ENCODE measurements at places on chromosomes 5 and 9.

DNA sequence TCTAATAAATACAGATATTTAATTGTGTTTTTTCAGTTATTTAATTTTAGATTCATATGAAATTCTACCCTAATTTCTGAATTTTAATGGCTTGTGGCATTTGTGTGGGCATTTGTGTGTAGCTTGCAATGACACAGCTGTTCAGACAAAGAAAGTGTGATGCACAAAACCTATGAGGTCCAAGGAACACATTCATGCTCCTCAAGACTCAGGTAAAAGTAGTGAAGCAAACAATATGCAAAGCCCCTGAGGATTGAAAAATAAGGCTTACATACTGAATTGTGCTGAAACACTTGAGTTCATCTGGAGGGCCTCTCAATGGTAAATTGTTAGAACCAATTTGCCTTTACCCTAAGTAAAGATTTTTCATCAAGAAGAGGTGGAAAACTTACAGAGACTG lies 28.1 kb downstream of the IL7R start:
- DNase-seq: no peak

GRCh38 chr5:50697739-50698138 lies 31.3 kb downstream of the PARP8 start:
- no peak for DNase-seq

- DNase-seq: no peak
These were observed 30.5 kb downstream of the CNTFR start for GRCh38 chr9:34558919-34559623.

DNA sequence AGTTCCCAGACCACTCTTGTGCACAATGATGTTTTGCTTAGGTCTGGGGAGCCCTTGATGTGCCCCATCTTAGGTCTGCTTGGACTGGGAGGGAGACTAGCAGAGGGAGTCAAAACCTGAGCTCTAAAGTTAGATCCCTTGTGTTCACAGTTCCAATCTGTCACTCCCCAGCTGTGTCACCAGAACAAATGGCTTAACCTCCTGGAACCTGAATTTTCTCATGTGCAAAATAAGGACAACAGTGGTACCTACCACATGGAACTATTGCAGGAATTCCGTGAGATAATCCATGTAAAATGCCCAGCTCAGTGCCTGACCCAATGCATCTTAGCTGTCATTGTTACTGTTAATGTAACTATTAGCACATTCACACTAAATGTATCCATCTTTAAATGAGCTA lies 45.5 kb downstream of the GALNT10 start:
- no peak for DNase-seq

DNA sequence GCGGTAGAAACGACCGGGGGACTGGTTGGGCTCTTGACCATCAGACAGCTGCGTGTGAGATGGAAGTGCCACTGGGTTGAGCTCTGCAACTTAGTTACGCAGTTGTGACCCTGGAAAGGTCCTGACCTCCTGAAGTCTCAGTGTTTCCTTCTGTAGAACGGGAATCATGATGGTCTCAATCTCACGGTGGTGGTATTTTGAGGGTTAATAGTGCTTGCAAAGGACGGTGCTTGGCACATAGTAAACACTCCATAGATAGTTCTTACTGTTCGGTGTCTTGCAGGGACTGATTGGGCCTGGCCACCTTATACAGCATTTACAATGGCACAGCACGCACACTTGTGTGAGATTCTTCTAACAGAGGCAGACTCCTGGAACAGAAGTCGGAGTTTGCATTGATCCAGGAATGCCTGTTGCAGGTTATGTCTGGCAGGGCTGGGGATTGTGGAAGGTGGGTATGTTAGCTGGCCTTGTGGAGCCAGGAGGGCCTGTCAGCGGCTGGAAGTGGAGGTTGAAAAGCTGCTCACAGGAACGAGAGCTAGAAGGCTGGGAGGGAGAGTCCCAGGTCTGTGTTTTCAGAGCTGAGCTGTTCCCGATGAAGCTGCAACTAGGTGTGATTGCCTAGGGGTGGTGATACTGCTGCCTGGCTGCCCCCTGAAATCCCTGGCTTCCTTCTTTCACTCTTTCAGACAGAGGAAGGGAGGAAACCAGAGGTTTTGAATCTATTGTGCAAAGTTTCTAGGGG lies 962 bp upstream of the TXN start:
- no peak for DNase-seq

DNA sequence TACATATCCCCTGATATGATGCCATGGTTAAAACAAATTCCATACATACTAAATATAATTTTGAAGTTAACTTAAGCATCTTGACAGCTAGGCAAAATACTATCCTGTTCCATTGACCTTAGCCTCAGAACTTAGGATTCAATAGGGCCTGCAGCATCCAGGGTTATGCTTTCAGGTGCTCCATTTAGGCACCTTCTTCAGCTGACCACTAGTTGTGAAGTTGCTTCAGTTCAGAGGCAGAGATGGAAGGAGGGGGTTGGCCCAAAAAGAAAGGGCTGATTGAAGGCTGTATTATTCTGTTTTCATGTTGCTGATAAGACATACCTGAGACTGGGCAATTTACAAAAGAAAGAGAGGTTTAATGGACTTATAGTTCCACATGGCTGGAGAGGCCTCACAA lies 7.0 kb upstream of the NREP start:
- no peak for DNase-seq

GRCh38 chr5:72237415-72237814 lies 82.6 kb downstream of the MRPS27 start:
- no peak for DNase-seq

GRCh38 chr5:173563246-173563645 lies 53.2 kb downstream of the BOD1 start:
- no peak for DNase-seq

- no peak for DNase-seq
These were observed 256.5 kb downstream of the CETN3 start for GRCh38 chr5:90153031-90153430.

DNA sequence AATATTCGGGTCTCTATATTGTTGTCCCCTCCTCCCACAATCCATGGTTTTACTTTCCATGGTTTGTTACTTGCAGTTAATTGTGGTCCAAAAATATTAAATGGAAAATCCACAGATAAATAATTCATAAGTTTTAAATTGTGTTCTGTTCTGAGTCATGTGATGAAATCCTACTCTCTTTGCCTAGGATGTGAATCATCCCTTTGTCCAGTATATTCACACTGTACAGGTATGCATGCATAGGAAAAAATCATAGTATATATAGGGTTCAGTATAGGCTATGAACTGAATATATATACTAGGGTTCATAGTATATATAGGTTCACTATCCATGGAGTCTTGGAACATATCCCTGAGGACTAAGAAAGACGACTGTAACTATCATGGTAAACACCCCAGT lies 19.6 kb downstream of the INSYN2B start:
- DNase-seq: no peak

DNA sequence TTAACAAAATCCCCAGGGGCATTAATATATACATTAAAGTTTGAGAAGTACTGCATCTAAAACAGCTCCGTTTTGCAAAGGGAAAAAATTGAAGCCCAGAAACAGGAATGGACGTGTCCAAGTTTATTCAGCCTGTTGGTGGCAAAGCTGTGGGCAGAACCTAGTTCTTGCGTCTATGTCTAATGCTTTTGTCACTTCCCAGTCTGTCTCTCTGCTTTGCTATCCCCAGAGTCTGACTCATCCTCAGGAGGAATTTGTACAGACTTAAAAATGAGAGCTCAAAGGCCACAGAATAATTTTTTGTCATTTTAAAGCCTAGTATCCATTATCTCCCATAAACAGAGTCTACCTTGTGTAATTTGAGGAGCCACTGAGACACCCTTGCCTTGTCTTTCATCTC lies 330.9 kb upstream of the GRIA1 start:
- no peak for DNase-seq

DNA sequence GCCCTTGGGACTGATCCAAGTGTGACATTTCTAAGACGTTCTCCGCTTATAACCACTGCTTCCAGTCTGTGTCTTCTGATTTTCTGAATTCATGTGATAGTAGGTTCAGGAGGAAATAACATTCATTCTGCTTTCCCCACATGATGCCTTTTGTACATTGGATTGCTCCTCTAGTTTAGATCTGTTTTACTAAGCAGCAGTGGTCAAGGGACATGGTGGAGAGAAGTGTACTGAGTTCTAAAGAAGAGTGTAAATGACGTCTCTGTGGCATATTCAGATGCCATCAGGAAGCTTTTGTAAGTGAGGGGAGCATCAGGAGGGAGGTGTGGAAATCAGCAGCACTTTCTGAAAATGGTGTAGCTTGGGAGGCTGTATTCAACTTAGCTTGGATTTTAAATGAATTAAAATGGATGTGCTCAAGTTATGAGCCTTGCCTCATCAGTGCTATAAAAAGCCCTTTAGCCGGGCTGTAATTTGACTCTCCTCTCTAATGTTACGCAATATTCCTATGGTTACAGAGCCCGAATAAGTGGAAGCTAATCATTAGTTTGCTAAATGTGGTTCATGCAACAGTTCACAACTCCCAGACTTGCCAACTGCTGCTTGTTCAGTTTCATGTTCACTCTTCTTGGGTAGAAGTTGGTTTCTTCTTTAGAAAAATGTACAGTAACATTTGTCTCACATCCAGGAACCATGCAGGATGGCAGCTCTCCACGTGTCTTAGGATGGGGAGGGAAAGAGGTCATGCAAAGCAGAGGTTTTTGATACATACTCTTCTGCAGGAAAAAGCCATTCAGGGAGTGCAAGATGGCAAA lies 281.3 kb downstream of the ARHGAP26 start:
- no peak for DNase-seq

GRCh38 chr9:86286278-86286677 lies 3.9 kb upstream of the ISCA1 start:
- DNase-seq: no peak

GRCh38 chr9:105419816-105420597 lies 27.8 kb upstream of the FSD1L start:
- DNase-seq: no peak

DNA sequence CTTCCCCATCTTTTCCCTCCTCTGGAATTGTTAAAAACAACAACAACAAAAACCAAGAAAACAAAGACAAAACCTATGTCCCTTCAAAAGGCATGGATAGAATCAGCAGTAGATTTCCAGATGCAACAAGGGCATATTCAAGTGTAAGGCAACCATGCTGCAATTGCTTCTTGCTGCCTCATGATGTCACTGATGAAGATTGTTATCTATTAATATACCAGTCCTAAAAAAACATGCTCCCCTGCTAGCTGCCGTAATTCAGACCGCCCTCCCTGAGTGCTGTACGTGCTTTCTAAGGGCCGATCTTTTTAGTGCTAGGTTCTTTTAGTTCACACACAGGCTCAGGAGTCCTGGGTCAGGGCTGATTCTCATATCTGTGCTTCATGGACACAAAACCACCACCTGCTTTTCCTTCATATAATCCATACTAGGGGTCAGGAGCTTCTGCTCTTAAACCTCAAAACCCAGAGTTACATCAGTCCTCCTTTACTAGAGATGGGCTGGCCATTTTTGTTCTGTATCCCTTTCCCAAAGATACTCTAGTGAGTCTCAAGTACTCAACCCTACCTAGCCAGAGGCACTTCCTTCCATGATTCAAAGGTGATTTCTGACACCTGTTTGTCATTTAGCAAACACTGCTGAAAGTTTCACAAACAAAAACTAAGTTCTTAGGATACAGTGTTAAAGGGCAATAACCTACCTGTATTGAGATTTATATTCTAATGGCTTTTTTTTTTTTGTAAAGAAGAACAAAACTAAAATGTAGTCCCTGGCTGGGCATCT lies 82.1 kb downstream of the GIN1 start:
- DNase-seq: no peak

DNA sequence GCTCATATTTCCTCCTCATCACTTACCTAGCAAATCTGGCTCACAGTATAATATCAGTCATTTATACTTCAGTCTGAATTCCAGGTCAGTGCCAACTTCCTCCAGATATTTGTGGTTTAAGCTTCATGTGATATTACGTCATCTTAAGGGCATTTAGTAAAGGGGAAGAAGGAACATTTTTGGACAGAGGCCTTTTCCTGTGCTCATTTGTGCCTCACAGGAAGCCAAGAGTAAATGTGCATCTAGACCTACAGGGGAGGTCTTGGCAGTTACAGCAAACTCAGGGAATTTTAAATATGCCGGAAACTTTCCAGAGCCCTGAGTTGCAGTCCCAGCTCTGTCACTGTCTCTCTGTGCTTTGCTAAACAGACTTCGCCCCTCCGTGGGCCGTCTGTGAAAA lies 12.3 kb upstream of the KCNIP1 start:
- DNase-seq: peak; percentile 5

- DNase-seq: no peak
These were observed 156.3 kb downstream of the PARP8 start for GRCh38 chr5:50822761-50823160.

- DNase-seq: no peak
These were observed 98.1 kb upstream of the TUT7 start for GRCh38 chr9:86452201-86452828.

- DNase-seq: no peak
These were observed 44.3 kb downstream of the NUP214 start for GRCh38 chr9:131169563-131170240.

- no peak for DNase-seq
These were observed 220.6 kb downstream of the C9orf50 start for GRCh38 chr9:129400001-129400970.

DNA sequence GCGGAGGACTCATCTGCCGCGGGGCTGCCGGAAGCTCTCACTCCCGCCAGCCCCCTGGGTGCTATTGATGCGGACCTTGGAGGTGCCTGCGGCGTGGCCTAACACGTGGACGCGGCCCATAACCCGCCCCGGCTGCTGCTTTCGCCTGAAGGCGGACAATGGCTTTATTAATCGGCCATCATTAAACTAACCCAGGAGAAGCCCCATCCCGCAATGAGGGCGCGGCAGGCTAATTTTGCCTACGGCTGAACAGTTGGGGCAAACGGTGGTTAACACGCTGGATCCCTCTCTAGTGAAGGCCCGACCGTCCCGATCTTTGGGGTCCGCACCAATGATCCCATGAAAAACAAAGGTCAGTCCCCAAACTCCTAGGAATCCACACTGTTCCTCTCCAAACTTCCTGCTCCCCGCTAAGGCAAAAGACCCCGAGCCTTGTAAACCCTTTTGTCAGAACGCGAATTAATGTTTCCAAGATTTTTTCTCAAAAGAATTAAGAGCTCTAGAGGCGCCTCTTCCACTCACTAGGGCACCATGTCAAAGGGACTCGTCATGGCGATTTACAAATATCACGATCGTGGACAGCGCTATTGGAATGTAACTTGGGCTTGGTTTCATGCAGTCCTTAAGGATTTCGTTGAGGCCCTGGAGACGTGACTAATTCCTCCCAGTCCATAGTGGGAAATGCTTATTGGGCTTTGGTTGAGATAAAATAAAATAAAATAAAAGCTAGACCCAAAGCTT lies 193.1 kb downstream of the MEF2C start:
- no peak for DNase-seq

DNA sequence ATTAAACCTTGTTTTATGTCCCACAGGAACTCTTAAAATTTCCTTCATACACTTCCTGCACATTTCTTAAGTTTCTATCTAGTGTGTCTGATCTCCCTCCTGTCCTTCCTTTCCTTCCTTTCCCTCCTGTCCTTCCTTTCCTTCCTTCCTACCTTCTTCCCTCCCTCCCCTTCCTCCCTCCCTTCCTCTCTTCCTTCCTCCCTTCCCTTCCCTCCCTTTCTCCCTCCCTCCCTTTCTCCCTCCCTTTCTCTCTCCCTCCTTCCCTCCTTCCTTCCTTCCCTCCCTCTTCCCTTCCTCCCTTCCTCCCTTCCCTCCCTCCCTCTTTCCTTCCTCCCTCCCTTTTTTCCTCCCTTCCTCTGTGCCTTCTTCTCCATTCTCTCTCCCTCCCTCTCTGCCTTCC lies 414.9 kb downstream of the ENC1 start:
- DNase-seq: no peak

GRCh38 chr9:34382879-34383278 lies 6.2 kb upstream of the MYORG start:
- DNase-seq: no peak

- DNase-seq: peak; percentile 31
These were observed 4.6 kb downstream of the ZNF367 start for GRCh38 chr9:96413302-96414221.

All from CD4-positive, alpha-beta T cell treated with Interleukin-17A for 1 hour (primary cell).